ENCODE measurements at places on chromosomes 5 and 9.

GRCh38 chr9:12391839-12392509, 301.2 kb upstream of the TYRP1 start:
- no peak for DNase-seq

DNA sequence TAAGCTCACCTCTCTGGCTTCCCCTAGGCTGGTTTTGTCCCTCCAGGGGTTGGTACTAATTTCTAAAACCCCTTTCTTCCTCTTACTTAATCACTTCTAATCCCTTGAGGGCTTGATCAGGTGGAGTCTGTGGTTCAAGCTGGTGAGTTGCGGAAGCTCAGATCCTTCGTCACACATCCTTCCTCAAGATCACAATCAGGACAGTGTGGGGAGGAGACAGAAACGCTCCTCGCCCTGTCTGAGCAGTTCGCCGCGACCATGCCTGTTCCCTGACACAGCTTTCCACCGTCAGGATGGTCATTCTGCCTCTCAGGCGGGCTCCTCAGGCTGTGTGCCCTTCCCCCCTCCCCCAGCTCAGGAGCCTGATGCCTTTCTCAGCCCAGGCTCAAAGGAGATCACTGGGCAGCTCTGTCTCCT, 24.3 kb downstream of the CPLX2 start:
- DNase-seq = peak; percentile 52

GRCh38 chr5:92017776-92018175, 634.7 kb upstream of the ARRDC3 start:
- DNase-seq = no peak

DNA sequence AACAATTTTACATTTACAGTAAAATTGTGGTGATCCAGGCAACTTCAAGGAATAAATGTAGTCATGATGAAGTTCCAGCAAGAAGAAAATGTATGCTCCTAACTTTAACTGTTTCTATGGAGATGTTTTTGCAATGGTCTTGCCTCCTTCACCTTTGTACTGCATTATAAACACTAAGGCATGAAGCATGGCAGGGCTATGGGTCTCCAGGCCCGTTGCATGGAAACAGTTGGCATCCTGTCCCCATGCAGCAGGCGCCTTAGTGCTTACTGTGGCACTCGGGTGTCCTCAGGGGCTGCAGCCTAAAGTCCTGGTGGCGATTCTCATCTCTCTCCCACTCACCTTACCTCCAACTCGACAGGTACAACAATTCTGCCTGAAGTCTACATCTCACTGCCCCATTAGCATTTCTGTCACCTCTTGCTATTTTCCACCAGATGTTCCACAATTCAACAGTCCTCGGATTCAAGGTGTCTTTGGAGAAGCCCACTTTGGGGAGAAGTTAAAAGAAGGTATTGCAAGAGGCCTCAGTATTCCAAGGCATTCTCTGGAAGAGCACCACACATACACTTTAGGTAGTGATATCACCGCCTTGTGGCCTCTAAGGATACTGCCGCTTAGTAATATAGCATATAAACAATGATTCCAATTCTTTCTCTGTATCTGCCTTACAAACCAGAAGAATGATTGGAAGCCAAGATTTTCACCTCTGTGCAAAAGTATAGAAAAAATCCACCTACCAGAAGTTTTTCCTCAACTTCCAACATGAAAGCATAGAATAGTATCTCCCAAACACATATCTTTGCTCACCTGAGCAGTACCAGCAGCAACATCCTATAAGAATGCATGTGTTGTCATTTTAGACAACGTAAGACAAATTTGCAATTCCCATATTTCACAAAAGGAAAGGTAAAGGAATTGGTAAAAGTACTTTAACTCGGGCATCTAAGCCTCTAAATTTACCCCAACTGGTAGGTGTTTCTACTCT, 5.1 kb downstream of the LIFR start:
- no peak for DNase-seq

GRCh38 chr9:121599872-121600585, 51.4 kb upstream of the DAB2IP start:
- DNase-seq = peak; percentile 58

GRCh38 chr9:79969393-79970145, 397.8 kb downstream of the TLE4 start:
- no peak for DNase-seq

DNA sequence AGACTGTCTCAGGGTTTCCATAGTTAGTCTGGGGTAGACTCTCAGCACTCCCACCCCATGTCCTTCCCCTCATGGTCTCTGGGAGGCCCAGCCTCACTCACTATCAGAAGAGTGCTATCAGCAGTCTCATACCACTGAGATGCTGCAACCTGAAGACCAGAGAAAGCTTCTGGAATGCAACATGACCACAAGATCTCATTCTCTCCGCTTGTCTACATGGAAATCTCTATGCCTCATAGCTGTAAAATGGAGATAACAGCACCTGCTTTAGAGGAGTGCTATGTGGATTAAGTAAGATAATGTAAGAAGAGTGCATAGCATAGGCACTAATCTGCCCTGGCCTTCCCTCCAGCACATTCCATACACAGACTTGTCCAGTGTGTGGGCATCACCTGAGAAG, 47.0 kb upstream of the ZNF169 start:
- DNase-seq = no peak

- no peak for DNase-seq
Observed at GRCh38 chr5:112958093-112959088, 18.2 kb upstream of the DCP2 start.

- DNase-seq = no peak
Observed at GRCh38 chr9:115208501-115208900, 90.5 kb upstream of the TNC start.

- no peak for DNase-seq
Observed at GRCh38 chr5:134948911-134949310, 18.8 kb upstream of the CATSPER3 start.

DNA sequence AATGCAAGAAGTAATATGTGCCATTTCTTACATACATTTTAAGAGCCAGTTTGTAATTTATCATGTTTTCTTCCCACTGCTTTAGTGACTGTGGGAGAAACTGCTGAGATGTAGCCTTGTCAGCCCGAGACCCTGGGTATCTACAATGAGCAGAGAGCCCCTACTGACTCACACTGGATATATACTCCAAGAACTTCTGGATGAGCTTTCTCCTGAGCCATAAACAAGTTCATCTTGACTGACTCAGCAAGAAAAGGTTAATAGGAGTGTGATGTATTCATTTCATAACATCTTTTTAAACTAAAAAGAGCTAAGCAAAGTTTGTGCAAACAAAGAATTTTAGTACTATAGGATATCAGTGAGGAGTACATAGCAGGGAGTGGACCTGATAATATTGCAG, 182.5 kb downstream of the EDIL3 start:
- no peak for DNase-seq

GRCh38 chr9:81718244-81718643, 28.9 kb upstream of the TLE1 start:
- DNase-seq = no peak

DNA sequence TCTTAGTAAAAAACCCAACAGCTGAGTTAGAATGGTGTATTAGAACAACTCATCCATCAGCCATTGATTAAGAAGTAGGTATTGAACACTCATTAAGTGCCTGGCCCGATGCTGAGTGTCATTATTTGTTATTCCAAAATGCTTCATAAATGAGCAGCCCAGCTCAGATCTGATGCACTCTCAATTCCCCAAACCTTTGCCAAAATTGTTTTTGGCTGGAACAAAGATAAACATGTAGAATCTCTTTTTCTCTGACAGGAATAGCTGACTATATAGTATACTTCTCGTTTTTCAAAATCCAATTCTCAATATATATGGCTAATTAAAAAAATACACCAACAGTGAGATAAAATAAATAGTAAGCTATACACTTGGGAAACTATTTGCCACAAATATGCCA, 20.0 kb upstream of the ANKRD55 start:
- DNase-seq = no peak

- no peak for DNase-seq
Observed at GRCh38 chr5:95555553-95555952, 652 bp downstream of the ARSK start.

DNA sequence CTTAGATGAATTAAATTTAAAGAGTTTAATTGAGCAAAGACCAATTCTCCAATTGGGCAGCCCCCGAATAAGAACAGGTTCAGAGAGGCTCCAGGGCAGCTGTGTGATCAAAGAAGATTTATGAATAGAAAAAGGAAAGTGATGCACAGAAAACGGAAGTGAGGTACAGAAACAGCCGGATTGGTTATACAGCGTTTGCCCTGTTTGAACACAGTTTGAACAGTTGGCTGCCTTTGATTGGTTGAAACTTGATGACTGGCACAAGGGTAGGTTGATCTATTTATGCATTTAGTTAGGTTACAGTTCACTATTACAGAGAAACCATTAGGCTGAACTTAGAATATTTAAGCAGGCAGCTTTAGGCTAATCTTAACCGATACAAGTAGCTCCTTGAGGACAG, 29.5 kb downstream of the NIM1K start:
- no peak for DNase-seq

- DNase-seq = no peak
Observed at GRCh38 chr5:35320029-35320428, 89.7 kb upstream of the PRLR start.

- no peak for DNase-seq
Observed at GRCh38 chr5:175683231-175683630, 25.4 kb downstream of the HRH2 start.

GRCh38 chr9:121886759-121887485, 206.2 kb downstream of the TTLL11 start:
- DNase-seq = no peak

DNA sequence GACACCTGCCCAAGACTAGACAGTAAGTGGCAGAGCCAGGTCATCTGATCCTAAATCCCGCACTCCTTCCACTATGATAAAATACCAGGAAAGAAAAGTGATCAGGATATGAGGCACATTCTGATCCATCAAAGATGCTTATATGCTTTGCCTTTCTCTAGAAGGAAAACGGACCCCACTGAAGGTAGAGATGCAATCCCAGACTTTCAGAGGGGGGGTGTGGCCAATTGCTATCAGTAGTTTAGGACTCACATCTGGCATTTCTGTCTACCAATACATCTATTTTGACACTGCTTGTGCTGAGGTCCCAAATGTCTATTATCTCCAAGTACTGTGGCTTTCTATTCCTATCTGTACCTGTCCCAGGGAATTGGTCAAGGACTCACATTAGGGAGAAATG, 1.7 kb downstream of the TRIM52 start:
- DNase-seq = no peak

GRCh38 chr9:20786807-20787206, 102.7 kb downstream of the FOCAD start:
- DNase-seq = no peak

GRCh38 chr9:6212722-6213375, 2.8 kb upstream of the IL33 start:
- no peak for DNase-seq
